ENCODE measurements at places on chromosomes 3 and 15.

DNA sequence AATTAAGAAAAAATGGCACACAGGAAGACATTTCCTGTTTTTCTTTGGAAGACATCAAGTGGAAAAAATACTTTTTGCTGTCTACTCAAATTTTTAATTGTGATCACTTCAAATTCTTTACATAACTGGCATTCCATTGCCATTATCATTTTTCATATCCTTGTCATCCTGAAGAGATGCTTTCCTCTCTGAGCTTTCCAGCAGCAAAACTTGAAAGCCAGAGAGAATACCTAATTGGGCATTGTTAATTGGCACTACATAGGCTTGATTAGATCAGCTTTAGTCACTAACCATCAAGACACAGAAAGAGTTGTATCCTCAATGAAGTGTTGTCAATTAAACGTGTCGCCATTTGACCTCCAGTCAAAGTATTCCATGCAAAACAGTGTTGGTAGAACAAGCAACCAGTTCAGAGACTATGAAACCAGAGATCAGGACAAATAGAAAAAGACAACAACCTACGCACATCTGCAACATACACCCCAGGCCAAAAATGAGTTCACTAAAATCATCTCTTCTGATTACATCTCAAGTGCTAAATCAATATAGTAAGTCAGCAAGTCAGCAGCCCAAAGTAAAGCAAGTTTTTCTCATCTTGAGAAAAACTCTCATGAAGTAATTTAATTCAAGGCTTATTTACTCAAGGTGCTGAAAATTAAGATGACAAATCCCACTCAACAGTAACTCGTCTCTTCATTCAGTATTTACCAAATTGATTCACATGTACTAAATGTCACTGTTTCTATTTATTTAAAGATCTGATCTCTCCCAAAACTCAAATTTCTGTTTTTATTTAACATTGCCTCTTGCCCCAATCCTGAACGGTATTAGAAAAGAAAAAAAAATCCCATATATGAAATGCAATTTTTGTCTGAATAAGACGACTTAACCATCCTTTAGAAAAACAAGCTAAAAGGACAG is 123.0 kb downstream of the SUCLG2 start:
- peak; percentile 36 for DNase-seq

DNA sequence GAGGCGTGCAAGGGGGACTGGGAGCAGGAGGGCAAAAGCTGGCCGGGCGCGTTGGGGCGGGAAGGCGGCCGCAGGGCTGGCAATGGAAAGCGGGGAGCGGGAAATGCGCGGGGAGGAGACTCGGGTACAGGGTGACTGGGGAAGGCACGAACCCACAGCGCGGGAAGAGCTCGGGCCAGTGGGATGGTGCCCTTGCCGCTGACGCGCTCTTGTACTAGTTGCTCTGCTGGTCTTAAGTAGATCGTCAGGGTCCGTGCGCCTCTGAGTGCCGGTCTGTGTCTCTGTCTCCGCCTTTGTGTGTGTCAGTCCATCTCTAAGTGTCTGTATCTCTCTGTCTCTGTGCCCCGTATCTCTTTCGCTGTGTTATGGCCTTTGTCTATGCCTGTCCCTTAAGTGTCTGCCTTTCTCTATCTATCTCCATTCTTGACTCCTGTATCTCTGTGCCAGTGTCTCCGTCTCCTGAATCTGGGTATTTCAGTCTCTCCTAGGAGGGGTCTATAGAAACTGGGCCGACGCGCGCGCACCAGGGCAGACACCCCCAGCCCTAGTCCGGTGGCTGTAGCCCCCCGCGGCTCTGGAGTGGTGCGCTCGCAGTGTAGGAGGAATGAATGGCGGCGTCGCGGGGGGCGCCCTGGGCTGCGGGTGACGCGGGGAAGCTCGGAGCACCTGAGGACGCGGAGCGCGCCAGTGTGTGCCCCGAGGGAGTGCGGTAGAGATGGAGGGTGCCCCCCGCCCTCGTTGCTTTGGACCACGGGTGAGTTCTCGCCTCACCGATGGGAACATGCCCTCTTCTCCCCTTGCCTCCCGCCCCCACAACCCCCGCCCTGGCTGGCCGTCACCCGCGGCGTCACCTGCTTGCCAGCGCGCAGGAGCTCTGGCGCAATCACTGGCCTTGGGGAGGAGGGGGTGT is 756 bp upstream of the CAMK2N2 start:
- DNase-seq: peak; percentile 50

DNA sequence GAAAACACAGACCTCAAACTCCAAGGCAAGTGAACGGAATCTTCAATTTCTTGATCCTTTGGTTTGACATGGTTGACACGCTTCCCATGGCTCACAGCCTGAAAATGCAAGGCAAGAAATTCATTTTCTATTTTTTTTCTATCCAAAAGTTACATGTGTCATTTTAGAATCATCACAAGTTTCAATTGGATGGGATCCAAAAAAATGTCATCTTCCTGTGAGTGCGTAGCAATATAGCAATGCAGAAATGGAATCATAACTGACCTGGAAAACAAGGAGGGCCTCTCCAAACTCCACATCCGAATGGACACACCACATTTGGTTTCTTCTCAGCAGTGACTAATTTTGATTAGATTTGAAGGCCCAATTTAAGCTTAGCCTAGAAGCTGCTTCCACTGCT is 175.8 kb upstream of the ATP11B start:
- DNase-seq: no peak

GRCh38 chr3:65313666-65314065 is 625.9 kb upstream of the ADAMTS9 start:
- no peak for DNase-seq

GRCh38 chr3:123080864-123081562 is 14.2 kb downstream of the PDIA5 start:
- no peak for DNase-seq
